Aorta (tissue), 5 donors: ENCODE measurements at places on chromosomes 1 and 21. TPM values are rescaled to one million over a fixed set of nuclear protein-coding genes. Genes with fewer than 3 reads are reported as not detected.

DNA sequence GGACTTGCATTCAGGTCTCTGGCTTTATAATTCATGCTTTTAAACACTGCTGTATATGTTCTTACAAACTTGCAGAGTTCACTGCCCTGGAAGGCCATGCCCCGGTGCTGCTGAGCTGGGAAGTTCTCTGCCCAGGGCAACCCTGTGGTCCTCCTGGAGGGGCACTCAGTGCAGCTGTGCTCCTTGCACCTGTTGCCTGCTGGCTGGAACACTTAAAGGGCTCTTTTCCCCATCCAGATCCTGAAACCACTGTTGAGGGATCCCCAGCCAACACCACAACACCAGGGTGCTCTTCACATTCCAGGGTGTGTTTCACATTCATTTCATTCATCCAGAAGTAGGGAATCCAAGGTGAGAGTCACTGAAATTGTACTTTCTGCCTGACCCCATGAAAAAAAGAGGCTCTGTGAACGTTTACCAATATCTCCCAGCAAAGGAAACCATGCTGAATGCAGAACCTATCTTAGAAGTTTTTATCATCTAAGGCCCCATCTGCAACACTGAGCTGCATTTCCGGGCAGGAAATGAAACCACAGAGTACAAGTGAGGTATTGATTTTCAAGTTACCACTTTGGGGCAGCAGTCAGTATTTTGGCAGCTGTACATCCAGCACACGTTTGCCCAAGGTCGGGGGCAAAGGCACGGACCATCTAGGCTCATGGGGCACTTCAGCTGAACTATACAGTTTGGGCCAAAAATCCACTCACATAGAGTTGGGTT is 16.4 kb upstream of the KIAA0040 start:
- no peak for DNase-seq
- no peak overlapping the region for H3K4me3 ChIP-seq
- H3K4me1 ChIP-seq = no peaks in the 10 kb centered on the region
- H3K27me3 ChIP-seq = no peaks in the 10 kb centered on the region
- no peak overlapping the region for H3K27ac ChIP-seq

GRCh38 chr21:38202811-38203210 is 54.0 kb upstream of the KCNJ15 start:
- no peaks in the 10 kb centered on the region for H3K36me3 ChIP-seq
- no peaks in the 10 kb centered on the region for H3K4me1 ChIP-seq
- H3K27ac ChIP-seq = no peak overlapping the region
- no peaks in the 10 kb centered on the region for H3K27me3 ChIP-seq

DNA sequence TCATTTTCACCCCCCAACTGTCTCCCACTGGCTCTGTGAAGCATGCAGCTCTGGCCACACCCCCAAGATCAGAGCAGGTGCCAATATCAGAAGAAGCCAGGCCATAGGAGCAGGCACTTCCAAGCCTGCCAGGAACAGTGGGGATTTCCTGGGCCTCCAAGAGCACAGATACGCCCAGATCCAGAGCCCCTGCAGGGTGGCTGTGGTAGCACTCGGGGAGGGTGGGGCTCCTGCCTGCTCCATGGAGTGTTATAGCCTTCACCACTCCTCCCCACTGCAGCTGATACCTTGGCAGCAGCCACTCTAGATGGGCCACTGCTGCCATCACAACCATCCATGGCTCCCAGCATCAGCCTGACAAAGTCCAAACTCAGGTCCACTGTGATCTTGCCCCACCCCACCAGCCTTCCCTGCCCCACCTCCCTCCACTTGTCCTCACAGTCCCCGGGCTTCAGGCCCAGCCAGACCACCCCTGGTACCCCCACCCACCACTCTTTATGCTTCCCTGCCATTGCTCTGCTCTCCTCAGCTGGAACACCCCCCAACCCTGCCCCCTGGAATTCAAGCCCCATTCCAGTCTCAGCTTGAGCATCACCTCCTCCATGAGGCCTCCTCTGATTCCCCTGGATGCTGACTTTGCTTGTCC is 448.3 kb downstream of the MATN1 start:
- no peak overlapping the region for H3K27ac ChIP-seq
- H3K36me3 ChIP-seq = no peaks in the 10 kb centered on the region
- no peak for DNase-seq
- no peaks in the 10 kb centered on the region for H3K4me1 ChIP-seq
- H3K27me3 ChIP-seq = no peaks in the 10 kb centered on the region

GRCh38 chr1:91176250-91176649 is 154.4 kb upstream of the ZNF644 start:
- no peaks in the 10 kb centered on the region for H3K4me1 ChIP-seq
- no peak for DNase-seq
- no peaks in the 10 kb centered on the region for H3K36me3 ChIP-seq
- no peak overlapping the region for H3K27ac ChIP-seq
- no peaks in the 10 kb centered on the region for H3K27me3 ChIP-seq

- no peak overlapping the region for H3K27ac ChIP-seq
- H3K4me1 ChIP-seq = no peaks in the 10 kb centered on the region
Measured at GRCh38 chr1:116311193-116311592, 61.9 kb upstream of the ATP1A1 start.

Gene TIE1
- total RNA-seq = 65.3 TPM

DNA sequence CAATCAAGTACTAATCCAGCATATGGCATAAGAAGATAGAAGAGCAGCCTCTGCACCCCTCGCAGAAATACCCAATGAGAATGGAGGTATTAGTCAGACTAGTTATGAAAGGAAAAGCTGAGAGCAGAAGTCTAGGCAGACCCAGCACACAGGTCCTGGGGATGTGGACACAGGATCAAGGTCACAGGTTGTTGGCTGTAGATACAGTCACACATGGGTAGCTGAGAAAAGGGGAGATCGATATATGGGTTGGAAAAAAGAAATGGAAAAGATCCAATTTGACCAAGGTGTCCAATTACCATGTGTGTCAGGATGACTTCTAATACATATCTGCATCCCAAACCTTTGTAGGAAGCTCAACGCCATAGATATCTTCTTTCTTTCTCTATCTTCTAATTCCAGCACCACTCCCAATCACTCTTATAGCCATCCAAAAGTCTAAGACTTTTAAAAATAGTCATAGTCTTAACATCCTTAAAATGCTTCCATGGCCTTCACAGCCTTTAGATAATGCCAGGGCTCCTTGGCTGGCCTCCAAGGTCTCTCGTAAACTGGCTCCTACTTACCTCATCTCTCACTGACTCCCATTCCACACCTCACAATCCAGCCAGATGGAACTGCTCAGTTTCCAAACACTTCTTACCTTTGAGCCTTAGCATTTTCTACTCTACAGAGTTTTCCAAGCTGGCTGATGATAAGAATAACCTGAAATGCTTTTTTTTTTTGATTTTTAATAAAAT is 8.3 kb upstream of the ZC3H11B start:
- no peaks in the 10 kb centered on the region for H3K27me3 ChIP-seq
- H3K4me1 ChIP-seq = no peaks in the 10 kb centered on the region
- no peaks in the 10 kb centered on the region for H3K36me3 ChIP-seq
- H3K4me3 ChIP-seq = no peak overlapping the region
- no peak overlapping the region for H3K27ac ChIP-seq
- no peak for DNase-seq

DNA sequence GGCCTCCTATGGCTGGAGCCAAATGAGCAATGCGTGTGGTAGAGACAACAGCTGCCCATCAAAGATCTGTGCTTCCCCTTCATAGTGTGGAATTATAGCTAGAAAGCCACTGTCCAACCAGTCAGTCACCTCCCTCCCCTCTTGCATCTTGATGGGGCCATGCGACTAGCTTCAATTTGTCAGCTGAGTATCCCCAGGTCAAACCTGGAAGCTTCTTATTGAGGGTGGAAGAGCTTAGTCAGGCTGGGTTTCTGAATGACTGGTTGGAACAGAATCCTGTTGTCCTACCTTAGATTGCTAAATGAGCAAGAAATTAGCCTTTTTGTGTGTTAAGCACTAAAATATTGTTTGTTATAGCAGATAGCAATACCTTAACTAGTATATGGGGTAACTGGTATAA is 625.4 kb downstream of the PTPRC start:
- H3K4me3 ChIP-seq = no peak overlapping the region
- no peak overlapping the region for H3K27ac ChIP-seq
- DNase-seq = no peak
- H3K4me1 ChIP-seq = no peaks in the 10 kb centered on the region
- no peaks in the 10 kb centered on the region for H3K36me3 ChIP-seq
- no peaks in the 10 kb centered on the region for H3K27me3 ChIP-seq

Gene PAPPA2
- total RNA-seq = 3.5 TPM

Gene UBE2U
- not detected for total RNA-seq

DNA sequence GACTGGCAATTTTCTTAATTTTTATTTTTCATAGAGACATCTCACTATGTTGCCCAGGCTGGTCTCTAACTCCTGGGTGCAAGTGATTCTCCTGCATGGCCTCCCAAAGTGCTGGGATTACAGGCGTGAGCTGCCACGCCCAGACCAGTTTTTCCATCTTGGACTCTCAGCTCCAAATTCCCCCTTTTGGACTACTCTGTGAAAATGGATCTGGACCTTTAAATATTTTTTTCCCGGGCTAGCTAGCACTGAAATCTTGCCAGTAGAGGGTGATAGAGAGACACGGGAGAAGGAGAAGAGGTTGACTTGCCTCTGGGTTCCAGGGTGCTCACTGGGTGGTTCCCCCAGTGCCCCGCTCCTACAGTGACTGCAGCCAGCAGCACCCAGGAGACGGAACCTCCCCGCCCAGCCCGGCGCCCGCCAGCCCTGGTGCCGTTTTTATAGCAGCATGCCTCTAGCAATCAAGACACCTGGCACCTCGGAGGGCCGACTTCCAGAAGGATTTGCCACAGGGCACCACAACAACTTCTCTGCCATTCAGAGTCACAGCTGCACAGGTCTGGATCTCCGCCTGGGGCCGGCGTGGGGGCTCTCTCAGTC is 34.7 kb upstream of the SCCPDH start:
- H3K27ac ChIP-seq = no peak overlapping the region
- peak; percentile 69 for DNase-seq
- no peaks in the 10 kb centered on the region for H3K4me1 ChIP-seq
- no peaks in the 10 kb centered on the region for H3K36me3 ChIP-seq
- H3K4me3 ChIP-seq = no peak overlapping the region

GRCh38 chr1:24900985-24901781 is 28.9 kb downstream of the RUNX3 start:
- no peaks in the 10 kb centered on the region for H3K36me3 ChIP-seq
- peak; percentile 65 for DNase-seq
- H3K4me1 ChIP-seq = no peaks in the 10 kb centered on the region

DNA sequence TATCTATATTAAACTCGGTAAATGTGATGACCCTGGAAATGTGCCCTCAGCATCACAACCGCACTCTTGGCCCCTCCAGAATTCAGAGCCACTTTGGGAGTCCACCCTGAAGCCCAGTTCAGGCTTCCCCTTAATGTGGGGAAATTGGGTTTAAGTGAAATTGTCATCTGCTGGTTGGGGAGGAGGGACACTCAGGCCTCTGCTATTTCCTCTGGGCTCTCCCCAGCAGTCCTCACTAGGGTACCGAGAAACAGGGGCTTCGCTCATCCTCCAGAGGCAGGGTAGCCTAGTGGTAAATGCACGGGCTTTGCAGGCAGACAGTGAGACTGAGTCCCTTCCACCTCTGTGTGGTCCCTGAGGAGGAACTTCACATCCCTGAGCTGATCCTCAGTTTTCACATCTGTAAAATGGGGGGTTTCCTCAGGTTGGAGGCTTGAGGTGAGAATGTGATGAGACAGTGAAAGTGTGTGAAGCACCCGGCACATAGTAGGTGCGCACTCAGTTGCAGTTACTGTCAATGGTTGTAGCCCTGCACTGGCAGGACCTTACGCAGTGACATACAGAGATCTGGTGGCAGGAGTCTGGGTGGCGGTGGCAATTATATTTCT is 14.6 kb upstream of the WNT4 start:
- H3K36me3 ChIP-seq = no peaks in the 10 kb centered on the region
- no peak overlapping the region for H3K4me3 ChIP-seq
- no peak for DNase-seq
- no peaks in the 10 kb centered on the region for H3K4me1 ChIP-seq
- no peaks in the 10 kb centered on the region for H3K27me3 ChIP-seq
- H3K27ac ChIP-seq = no peak overlapping the region

DNA sequence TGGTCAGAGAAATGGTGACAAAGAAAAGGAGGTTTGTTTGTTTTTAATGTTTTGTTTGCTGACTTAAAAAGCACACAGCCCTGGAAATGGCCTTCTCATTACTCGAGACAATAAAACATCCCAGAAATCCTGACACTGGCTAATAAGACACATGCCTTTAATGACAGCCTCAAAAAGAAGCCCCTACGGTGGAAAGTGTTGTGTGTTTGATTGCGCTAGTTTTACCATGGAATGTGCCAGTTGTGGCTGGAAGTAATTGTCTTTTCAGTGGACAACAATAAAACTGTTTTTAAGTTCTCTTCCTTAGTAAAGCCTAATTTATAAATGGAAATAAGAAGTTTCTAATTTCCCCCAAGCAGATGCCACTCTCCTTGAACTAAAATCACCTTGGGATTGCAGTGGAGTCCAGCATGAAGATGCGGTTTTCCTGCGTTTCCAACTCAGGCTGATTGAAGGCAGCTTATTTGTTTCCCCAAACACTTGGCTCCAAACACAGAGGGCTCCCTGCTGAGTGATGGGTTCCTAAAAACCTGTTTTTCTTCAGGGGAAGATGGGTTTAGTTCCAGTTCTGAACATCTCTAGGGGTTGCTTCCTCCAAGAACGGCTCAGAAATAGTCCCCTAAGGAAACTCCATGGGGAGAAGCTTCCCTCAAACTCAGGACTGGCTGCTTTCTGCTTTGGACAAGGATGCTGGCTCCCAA is 54.3 kb downstream of the CD247 start:
- H3K27ac ChIP-seq = no peak overlapping the region
- DNase-seq = no peak
- no peak overlapping the region for H3K4me3 ChIP-seq
- H3K36me3 ChIP-seq = no peaks in the 10 kb centered on the region
- no peaks in the 10 kb centered on the region for H3K4me1 ChIP-seq

Gene KRTAP19-2
- not detected for total RNA-seq
